Stimulated activated CD8-positive, alpha-beta memory T cell treated with anti-CD3 and anti-CD28 coated beads, Interleukin-4, amount 100 ng/mL, for 4 hours (primary cell): ENCODE measurements at places on chromosomes 2 and 18.

DNA sequence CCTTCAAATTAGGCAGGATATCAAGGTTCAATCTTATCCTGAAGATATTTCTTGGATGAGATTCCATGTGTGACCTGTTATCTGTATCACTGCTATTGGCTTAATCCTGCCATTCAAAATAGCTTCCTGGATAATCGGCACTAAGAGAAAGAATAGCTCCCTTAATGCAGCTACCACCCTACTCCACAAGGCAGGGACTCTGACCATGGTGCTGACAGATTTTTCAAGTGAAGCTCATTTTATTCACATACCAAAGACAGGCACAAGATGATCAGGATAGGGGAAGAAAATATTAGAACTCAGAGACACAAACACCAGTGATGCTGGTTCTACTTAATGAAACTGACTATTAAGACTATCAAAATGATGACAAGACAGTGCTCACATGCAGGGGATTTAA is 74.9 kb downstream of the ORC4 start:
- DNase-seq, result no peak

GRCh38 chr2:29920130-29920577 is 1.2 kb downstream of the ALK start:
- DNase-seq, result no peak

- no peak for DNase-seq
Measured at GRCh38 chr2:13539296-13539695, 822.6 kb downstream of the TRIB2 start.

DNA sequence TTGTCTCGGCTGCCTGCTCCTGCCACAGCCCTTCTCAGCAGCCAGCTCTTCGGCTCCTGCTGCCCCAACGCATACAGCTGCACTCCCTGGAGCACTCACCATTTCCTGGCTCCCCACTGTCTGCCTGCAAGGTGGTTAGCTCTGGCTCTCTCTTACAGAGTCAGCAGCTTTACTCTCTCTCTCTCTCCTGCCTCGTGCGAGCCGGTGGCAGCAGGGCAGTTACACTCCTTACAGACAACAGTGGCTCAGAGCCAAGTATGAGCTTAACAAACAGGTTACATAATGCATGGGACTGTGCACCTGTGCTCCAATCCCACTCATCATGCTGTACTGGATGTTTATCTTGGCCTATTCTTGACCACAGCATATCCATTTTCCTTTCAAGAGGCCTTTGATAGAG is 47.4 kb upstream of the DNAJC10 start:
- no peak for DNase-seq

- DNase-seq, result no peak
Measured at GRCh38 chr18:56200381-56200911, 437.9 kb downstream of the TXNL1 start.

GRCh38 chr2:35891528-35891927 is 464.1 kb upstream of the CRIM1 start:
- DNase-seq, result no peak

DNA sequence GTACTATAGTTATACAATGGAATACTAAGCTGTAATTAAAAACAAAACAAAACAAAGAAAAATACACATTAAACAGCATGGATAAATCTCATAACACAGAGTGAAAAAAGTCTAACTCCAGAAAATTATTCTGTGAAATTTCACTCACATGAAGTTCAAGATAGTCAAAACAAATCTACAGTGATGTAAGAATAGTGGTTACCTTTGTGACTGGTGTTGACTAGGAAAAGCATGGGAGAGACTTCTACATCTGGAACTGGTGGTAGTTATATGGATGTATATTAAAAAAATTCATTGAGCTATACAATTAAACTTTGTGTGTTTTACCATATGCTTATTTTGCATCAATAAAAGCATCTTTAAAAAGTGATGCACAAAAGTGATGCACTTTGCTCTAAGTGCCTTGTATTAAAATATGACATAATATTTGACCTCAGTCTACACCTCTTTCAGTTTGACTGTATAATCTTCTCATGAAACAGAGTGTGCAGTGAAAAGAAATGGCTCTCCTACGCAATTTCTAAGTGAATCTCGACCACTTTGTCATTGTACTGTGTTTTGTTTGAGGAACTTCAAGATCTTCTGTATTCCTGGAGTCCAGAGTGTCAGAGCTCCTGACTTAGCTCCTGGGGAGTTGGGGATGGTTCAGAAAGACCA is 28.0 kb downstream of the STAT4 start:
- no peak for DNase-seq

GRCh38 chr2:36809069-36809445 is 112.5 kb downstream of the VIT start:
- no peak for DNase-seq

GRCh38 chr2:63614983-63615945 is 26.5 kb downstream of the MDH1 start:
- DNase-seq, result no peak

GRCh38 chr2:96330407-96330806 is 5.2 kb upstream of the NCAPH start:
- DNase-seq, result no peak

- no peak for DNase-seq
Measured at GRCh38 chr2:202278036-202278760, 12.6 kb downstream of the NOP58 start.

DNA sequence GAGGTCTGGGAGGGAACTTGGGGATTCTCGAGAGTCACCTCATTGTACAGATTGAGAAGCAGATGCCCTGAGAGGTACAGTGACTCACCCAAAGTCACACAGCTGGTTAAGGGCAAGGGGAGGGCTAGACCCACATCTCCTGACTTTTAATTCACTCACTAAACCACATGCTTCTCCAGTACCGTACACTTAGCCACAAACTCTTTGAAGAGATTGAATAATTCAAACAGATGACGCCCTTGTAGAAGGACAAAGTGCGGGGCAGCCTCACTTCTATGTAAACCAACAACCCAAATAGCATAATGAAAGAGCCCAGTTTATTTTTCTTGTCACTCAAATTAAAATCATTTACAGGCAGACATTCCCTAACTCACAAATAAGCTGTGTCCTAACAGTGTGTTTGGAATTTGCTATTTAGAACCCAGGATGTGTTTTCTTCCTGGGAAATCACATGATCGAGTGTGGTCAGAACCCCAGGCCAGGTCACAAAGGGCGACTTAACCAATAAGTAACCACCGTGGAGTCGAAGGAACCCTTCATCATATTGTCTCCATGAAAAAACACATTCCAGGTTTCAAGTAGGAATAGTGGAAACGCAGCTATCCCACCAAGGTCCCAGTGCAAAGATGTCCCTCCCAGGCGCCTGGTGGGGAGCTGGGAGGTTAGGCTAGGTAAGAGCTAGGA is 35.8 kb upstream of the PTPN4 start:
- no peak for DNase-seq

DNA sequence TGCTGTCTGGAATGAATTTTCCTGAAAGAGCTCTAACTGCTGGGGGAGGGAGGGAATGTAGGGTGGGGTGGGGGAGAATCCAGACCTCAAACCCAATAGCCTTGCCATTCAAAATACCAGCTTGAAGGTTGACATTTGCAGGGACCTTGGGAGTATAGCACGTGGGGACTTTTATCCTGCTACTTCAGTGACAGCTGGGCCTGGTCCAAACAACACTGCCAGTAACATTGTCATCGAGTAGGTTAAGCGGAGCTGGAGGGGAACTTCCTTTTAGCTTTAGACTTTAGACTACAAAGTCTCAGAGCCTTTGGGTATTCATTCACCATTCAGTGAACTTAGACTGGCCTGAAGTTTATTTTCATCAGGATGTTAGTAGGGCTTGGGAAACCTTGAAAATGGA is 248.7 kb downstream of the MEIS1 start:
- no peak for DNase-seq

- DNase-seq, result no peak
Measured at GRCh38 chr18:78639006-78639950, 340.3 kb upstream of the SALL3 start.

GRCh38 chr18:57437766-57438671 is 2.8 kb downstream of the ONECUT2 start:
- DNase-seq, result no peak

DNA sequence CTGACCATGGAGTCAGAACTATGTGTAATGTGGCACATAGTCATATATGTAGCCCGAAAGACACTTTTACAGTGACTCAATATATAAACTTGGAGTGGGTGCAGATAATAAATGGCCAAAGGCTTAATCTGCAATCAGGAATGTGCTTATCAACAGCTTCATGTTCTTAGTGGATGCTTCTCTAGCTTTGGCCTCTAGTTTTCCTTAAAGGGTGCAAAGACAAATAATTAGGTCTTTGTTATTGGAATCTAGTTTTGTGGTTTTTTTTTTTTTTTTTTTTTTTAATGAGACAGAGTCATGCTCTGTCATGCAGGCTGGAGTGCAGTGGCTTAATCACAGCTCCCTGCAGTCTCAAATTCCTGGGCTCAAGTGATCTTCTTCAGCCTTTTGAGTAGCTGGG is 625.6 kb downstream of the EPHA4 start:
- no peak for DNase-seq

- DNase-seq, result no peak
Measured at GRCh38 chr2:223724861-223725260, 112.5 kb downstream of the AP1S3 start.

GRCh38 chr2:233412405-233412804 is 58.1 kb downstream of the DGKD start:
- no peak for DNase-seq

- DNase-seq, result no peak
Measured at GRCh38 chr2:64203858-64204632, 59.8 kb upstream of the PELI1 start.

GRCh38 chr2:81767187-81767912 is 1462.8 kb upstream of the LRRTM1 start:
- DNase-seq, result no peak

DNA sequence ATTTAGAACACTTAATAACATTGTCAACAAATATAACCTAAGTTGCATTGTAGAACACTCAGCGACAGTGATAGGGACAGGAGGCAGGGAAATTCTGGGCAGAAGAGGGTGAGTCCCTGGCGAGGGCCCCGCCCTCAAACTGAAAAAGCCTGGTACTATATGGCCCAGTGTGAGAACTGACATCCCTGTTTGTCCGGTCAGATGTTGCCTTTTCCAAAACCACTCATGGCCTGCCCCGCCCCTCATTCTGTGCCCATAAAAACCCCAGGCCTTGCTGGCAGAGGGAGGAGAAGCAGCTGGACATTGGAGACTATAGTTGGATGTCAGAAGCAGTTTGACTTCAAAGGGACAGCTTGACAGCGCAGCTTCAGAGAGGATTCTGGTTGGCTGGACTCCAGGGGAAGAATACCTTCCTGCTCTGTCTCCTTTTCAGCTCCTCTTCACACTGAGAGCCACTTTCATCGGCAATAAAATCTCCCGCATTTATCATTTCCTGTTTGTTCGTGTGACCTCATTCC is 47.0 kb downstream of the FAM117B start:
- DNase-seq, result no peak
